ENCODE measurements at places on chromosomes 11 and 22.

DNA sequence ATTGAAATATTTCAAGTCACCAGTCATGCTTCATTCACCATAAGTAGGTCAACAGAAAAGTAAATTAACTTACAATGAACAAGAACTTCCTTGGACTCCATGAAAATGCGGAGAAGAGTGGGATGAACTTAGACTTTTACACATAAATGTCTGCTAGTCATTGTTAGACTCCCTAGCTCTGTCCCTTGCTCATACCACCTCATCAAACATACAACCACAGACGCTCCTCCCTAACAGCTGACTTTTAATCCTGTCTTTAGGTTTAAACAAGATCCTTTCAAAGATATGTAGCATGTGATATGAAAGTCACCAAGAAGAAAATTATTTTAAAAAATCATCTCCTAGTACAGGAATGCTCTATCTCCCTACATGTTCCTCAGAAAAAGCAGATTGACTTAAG lies 248.1 kb downstream of the DLG2 start:
- DNase-seq, result no peak

- peak; percentile 86 for DNase-seq
These were observed 12.7 kb downstream of the C11orf91 start for GRCh38 chr11:33687733-33688479.

DNA sequence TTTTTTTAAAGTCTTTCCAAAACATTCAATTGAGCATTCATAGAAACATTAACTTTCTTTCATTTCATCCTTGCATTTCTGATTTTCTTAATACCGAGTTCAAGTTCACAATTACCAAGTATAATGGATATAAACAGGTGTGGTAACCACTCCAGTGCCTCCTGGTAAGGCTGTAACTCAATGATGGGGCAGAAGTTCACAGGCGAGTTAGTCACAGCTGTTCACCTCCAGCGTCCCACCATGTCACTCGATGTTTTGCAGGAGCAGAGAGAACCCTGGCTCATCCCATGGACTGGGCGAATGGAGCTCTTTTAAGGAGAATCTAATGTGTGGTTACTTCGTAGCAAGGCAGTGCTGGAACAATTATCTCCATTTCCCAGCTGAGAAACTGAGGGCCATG lies 94.4 kb upstream of the ALX4 start:
- DNase-seq, result no peak

- DNase-seq, result no peak
These were observed 77.2 kb upstream of the INCENP start for GRCh38 chr11:62046568-62047100.

GRCh38 chr22:42670921-42671709 lies 21.9 kb upstream of the CYB5R3 start:
- no peak for DNase-seq

GRCh38 chr11:133362916-133363315 lies 169.4 kb downstream of the OPCML start:
- no peak for DNase-seq

- peak; percentile 67 for DNase-seq
These were observed 11.5 kb downstream of the PARVG start for GRCh38 chr22:44192098-44192815.

- DNase-seq, result no peak
These were observed 3.8 kb upstream of the GGA1 start for GRCh38 chr22:37604875-37605274.

GRCh38 chr11:70881948-70882715 lies 370.2 kb downstream of the SHANK2 start:
- peak; percentile 47 for DNase-seq

DNA sequence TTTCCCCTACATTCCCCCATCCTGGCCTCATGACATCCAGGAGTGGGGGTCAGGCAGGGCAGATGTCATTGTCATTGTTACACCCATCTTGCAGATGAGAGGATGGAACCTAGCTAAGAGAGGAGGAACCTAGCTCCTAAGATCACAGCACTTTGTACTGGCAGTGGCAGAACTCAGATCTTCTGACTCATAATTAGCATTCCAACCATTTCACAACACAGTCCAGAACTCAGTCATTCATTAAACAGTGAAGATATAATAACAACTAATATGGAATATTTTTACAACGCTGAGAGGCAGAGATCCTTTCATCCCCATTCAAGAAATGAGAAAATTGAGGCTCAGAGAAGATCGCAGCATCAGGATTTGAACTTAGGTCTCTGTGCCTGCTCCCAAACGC lies 127.8 kb downstream of the CHST1 start:
- no peak for DNase-seq

- DNase-seq, result no peak
These were observed 34.8 kb downstream of the MRGPRX2 start for GRCh38 chr11:19025481-19026406.

DNA sequence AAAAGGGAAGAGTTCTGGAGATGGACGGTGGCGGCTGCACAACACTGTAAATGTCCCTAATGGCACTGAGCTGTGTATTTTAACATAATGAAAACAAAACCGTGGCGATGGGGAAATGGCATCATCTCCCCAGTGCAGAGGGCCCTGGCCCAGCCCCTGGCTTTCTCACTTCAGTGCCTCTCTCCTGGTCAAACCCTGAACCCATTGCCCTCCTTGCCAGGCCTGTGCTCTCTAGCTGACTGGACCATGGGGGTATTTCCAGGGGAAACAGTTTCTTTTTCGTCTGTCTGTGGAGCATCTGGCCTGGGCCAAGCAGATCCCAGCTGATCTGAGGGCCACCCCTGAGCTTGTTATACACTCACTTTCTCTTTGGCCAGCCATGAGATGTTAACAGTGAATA lies 17.4 kb upstream of the NAP1L4 start:
- DNase-seq, result no peak

- no peak for DNase-seq
These were observed 16.7 kb downstream of the TMEM121B start for GRCh38 chr22:17104336-17104935.

DNA sequence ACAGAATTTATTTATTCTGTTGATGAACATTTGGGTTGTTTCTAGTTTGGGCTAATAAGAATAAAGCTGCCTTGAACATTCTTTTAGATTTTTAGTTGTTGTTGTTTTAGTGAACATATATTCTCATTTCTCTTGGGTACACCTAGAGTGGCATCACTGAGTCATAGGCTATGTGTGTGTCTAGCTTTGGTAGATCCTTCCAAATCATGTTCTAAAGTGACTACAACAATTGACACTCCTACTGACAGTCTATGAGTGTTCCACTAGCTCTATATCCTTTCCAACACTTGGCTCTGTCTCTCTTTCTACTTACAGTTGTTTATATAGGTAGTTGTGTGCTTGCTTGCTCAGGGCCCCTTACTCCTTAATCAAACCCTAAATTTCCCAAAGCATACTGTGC lies 346.0 kb upstream of the NCAM1 start:
- no peak for DNase-seq

DNA sequence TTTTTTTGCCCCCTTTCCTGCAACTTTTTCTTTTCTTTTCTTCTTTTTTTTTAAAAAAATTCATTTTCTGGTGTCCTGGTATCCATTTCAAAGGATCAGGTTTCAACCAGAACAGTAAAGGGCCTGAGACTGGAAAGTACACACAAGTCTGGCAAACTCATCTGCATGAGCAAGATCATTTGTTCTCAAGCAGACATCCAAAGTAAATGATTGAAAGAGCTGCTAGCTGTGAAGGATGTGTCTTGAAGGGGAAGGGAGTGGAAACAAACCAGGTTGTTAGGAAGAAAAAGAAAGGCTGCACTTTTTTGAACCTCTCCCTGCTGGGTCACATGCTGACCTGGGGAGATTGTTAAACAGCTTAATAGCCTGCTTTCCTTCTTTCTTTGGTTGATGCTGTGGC lies 5.3 kb downstream of the YAP1 start:
- peak; percentile 62 for DNase-seq

DNA sequence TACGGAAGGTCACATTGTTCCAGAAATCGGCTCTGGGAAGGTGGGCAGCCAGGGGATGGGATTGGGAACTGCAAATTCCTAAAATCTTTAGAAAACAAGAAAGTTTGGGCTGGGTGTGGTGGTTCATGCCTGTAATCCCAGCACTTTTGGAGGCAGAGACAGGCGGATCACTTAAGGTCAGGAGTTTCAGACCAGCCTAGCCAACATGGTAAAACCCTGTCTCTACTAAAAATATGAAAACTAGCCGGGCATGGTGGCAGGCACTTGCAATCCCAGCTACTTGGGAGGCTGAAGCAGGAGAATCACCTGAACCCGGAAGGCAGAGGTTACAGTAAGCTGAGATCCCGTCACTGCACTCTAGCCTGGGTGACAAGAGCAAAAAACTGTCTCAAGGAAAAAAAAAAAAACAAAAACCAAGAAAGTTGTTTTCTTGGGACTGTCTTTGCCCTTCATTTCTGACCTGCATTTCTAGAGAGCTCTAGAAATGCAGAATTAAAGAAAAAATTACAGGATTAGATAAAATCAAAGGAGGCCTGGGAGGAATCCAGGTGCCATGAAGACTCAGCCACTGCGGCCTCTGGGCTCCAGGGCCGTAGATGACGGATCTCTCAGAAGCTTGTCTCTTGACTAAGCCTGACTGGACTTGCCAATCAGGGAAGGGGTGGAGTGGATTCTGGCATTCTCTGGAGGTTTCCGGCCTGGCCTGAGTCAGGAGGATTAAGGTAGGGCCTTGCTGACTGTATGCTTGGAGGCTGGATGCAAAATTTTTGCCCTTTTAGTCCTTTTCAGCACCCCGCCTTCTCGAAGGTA lies 5.3 kb upstream of the MALAT1 start:
- peak; percentile 18 for DNase-seq

GRCh38 chr11:37988031-37988430 lies 1390.0 kb upstream of the RAG2 start:
- no peak for DNase-seq

GRCh38 chr11:12539572-12539971 lies 134.6 kb upstream of the TEAD1 start:
- DNase-seq, result no peak

- DNase-seq, result no peak
These were observed 45.5 kb downstream of the KCNJ1 start for GRCh38 chr11:128821556-128821955.

GRCh38 chr11:134139873-134140331 lies 71.0 kb downstream of the JAM3 start:
- peak; percentile 86 for DNase-seq

DNA sequence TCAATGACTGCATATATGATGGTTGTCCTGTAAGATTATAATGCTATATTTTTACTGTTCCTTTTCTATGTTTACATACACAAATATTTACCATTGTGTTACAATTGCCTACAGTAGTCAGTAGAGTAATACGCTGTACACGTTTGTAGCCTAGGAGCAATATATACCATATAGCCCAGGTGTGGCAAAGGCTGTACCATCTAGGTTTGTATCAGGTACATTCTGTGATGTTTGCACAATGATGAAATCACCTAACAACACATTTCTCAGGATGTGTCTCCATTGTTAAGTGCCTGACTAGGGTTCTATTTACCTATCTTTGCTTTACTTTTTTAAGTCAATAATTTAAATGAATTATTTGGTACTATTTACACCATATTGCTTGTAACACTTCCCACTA lies 21.9 kb downstream of the PRR5L start:
- DNase-seq, result no peak

DNA sequence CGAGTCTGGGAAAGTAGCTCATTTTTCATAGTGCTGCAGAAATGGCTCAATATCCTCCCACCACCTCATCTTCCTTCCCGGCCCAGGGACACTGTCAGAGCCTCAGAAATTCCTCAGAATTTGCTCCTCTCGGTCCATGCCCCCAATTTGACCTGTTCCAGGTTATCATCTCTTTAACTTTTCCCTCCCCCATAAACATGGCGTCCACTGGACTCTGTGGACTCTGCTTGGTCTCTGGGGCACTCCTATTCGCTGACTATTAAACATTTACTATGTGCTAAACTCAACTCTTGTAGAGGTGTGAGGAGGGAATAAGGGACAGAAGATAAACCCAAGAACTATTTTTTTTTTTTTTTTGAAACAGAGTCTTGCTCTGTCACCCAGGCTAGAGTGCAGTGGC lies 8.2 kb upstream of the PC start:
- DNase-seq, result no peak

GRCh38 chr11:235180-235579 lies 962 bp downstream of the SIRT3 start:
- DNase-seq, result no peak

DNA sequence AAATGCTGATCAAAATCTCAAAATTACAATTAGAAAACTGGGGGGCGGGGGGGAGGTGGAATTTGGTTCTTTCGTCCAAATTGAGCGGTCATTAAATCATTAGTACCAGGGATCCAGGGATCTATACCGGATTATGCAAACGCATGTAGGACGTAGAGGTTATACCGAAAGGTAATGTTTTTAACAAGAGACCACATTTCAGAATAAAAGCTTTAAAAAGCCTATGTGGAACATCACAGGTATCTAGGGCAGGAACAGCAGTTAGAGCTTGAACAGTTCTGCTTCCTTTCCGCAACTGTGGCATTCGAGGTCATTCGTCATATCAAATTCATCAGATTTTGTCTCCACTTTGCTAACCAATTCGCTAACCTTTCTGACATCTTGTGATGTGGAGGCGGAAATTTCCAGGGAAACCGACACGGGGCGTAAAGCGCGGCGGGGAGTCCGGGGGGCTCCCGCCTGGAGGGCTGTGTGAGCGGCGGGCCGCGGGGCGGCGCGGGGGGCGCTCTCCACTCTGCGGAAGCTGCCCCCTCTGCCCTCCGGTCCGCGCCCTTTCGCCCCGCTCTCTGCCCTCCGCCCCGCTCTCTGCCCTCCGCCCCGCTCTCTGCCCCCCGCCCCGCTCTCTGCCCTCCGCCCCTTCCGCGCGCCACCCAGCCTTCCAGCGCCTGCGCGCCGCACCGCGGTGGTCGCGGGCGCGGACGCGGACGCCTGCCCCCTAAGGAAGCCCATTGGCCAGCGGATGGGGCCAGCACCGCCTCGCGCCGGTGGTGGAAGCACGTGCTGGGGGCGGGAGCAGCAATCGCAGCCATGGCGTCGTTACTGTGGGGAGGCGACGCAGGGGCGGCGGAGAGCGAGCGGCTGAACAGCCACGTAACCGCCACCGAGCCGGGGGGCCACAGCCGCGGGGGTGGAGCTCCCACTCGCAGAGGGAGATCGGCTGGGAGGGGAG lies at the start of gene DDX25:
DDX25 (plus strand) TSS at position 798 of the 949 bp plus-strand sequence; CDS start at position 808, 10 bp downstream.
- peak; percentile 88 for DNase-seq

DNA sequence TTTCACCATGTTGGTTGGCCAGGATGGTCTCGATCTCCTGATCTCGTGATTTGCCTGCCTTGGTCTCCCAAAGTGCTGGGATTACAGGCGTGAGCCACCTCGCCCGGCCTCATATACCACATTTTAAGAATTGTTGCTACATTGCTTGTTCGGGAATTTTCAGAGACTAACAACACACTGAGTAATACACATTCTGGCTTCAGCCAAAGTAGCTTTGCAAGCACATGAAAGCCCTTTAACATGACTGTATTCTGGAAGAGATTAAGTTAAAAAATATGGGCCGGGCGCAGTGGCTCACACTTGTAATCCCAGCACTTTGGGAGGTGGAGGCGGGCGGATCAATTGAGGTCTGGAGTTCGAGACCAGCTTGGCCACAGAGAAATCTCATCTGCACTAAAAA lies 15.0 kb downstream of the CRTAM start:
- no peak for DNase-seq

- DNase-seq, result no peak
These were observed 17.7 kb upstream of the SYTL2 start for GRCh38 chr11:85828640-85828978.

All from GM23338 (cell line).